Panc1 (cell line): ENCODE measurements at places on chromosomes 7 and 10. TPM values are rescaled to one million over a fixed set of nuclear protein-coding genes. Genes with fewer than 3 reads are reported as not detected.

The ANKRD1 gene
- 0.26 TPM for total RNA-seq

The HMX3 gene
- 15.2 TPM for total RNA-seq

The DGKI gene
- total RNA-seq: not detected

The LRRC4 gene
- not detected for total RNA-seq

GRCh38 chr7:152699079-152699478 lies 23.1 kb upstream of the XRCC2 start:
- no peaks in the 10 kb centered on the region for H3K36me3 ChIP-seq
- H3K4me1 ChIP-seq: no peaks in the 10 kb centered on the region
- H3K27ac ChIP-seq: no peak overlapping the region
- DNase-seq: no peak

The C10orf95 gene
- 0.21 TPM for total RNA-seq

GRCh38 chr10:22320591-22321155 lies at the start of gene BMI1:
TSS of gene BMI1 (plus strand) at chr10:22321099. CDS start at chr10:22326450, 5,351 bp downstream.
- peaks cover 31% of the 10 kb centered on the region for H3K4me1 ChIP-seq
- H3K27ac ChIP-seq: peak within 1 kb of the TSS; percentile 91
- no peaks in the 10 kb centered on the region; the same call in 1 of the 2 replicates for H3K36me3 ChIP-seq
- no peak for DNase-seq

DNA sequence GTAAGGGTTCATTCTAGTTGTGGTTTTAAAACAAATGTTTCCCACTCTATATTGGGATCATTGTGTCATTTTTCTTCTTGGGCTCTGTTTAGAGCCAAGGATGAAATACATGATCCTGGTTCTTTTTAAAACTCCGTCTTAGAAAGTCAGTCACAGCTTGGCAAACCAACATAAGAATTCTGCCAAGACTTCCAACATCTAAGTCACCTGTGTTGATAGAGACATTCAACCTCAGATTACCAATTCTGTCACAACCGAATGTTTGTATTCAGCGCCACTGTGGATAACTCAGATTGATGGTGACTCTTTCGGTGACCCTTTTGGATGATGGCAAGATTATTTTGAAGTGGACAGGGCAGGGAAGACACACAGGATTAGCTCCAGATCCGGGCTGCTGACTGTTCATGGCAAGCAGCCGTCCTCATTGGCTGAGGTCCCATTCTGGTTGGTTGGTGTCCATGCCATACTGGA lies 255.4 kb downstream of the ARHGAP21 start:
- peaks cover 14% of the 10 kb centered on the region for H3K4me1 ChIP-seq
- H3K27me3 ChIP-seq: no peaks in the 10 kb centered on the region
- 0 out of 2 replicates have a peak overlapping the region, but pooled peaks have one; percentile 17 for H3K27ac ChIP-seq

- no peaks in the 10 kb centered on the region for H3K4me1 ChIP-seq
- H3K27me3 ChIP-seq: no peaks in the 10 kb centered on the region
- no peak overlapping the region for H3K4me3 ChIP-seq
- H3K36me3 ChIP-seq: no peaks in the 10 kb centered on the region; the same call in 1 of the 2 replicates
Measured at GRCh38 chr7:23380961-23381360, 81.8 kb downstream of the MALSU1 start.

The ANLN gene
- 238 TPM for total RNA-seq

- H3K4me3 ChIP-seq: no peak overlapping the region
- no peaks in the 10 kb centered on the region for H3K36me3 ChIP-seq
- no peak for DNase-seq
- no peaks in the 10 kb centered on the region; the same call in 1 of the 2 replicates for H3K27me3 ChIP-seq
Measured at GRCh38 chr7:37285706-37286453, 162.8 kb downstream of the ELMO1 start.

The PLXDC2 gene
- 0.21 TPM for total RNA-seq

The TDRD1 gene
- total RNA-seq: not detected

- DNase-seq: no peak
- no peaks in the 10 kb centered on the region for H3K4me1 ChIP-seq
- no peak overlapping the region for H3K27ac ChIP-seq
- H3K36me3 ChIP-seq: no peaks in the 10 kb centered on the region
- no peaks in the 10 kb centered on the region for H3K27me3 ChIP-seq
Measured at GRCh38 chr10:1600861-1601260, 136.5 kb downstream of the ADARB2 start.

DNA sequence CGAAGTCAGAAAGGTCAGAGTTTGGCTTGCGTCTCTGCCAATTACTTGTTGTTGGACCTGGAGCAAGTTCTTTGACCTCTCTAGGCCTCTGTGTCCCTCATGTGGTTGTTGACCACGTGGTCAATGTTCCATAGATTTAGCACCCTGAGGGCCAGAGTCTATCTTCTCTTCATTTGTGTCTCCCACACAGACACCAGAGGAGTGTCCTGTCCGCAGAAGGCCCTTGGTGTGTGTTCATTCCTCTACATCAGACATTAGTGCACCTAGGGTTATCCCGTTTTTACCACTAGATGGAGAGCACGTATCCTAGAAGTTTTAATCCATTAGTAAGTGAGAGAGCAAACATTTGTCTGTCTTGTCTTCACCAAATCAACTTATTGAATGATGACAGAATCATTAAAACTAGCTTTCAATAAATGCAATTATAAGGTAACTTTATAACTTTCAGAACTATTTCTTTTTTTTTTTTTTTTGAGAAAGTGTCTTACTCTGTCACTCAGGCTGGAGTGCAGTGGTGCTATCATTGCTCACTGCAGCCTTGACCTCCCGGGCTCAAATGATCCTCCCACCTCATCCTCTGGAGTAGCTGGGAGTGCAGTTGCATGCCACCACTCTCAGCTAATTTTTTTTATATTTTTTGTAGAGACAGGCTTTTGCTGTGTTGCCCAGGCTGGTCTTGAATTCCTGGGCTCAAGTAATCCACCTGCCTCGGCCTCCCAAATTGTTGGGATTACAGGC lies 122.5 kb upstream of the ANKRD1 start:
- no peaks in the 10 kb centered on the region for H3K4me1 ChIP-seq
- no peak overlapping the region for H3K4me3 ChIP-seq
- H3K36me3 ChIP-seq: no peaks in the 10 kb centered on the region
- no peak for DNase-seq
- no peak overlapping the region for H3K27ac ChIP-seq

The STEAP1 gene
- 5.5 TPM for total RNA-seq

GRCh38 chr10:112394475-112394875 lies 20.6 kb downstream of the ACSL5 start:
- peaks cover 29% of the 10 kb centered on the region for H3K27me3 ChIP-seq
- no peak for DNase-seq
- no peaks in the 10 kb centered on the region for H3K4me1 ChIP-seq
- no peak overlapping the region for H3K27ac ChIP-seq

The GPR37 gene
- total RNA-seq: 1.3 TPM

The HOXA4 gene
- 0.39 TPM for total RNA-seq

GRCh38 chr7:25861601-25862260 lies 290.3 kb upstream of the NFE2L3 start:
- peaks cover 19% of the 10 kb centered on the region for H3K27me3 ChIP-seq
- H3K27ac ChIP-seq: peak overlapping the region; percentile 3; the same call in 1 of the 2 replicates
- H3K36me3 ChIP-seq: no peaks in the 10 kb centered on the region
- peak overlapping the region; percentile 43 for H3K4me3 ChIP-seq
- H3K4me1 ChIP-seq: peaks cover 17% of the 10 kb centered on the region; the same call in 1 of the 2 replicates

The CFAP69 gene
- 0.51 TPM for total RNA-seq

- no peak overlapping the region for H3K27ac ChIP-seq
- H3K4me3 ChIP-seq: no peak overlapping the region
- no peak for DNase-seq
Measured at GRCh38 chr7:2904202-2904601, 60.1 kb upstream of the GNA12 start.

The SPAM1 gene
- total RNA-seq: not detected

DNA sequence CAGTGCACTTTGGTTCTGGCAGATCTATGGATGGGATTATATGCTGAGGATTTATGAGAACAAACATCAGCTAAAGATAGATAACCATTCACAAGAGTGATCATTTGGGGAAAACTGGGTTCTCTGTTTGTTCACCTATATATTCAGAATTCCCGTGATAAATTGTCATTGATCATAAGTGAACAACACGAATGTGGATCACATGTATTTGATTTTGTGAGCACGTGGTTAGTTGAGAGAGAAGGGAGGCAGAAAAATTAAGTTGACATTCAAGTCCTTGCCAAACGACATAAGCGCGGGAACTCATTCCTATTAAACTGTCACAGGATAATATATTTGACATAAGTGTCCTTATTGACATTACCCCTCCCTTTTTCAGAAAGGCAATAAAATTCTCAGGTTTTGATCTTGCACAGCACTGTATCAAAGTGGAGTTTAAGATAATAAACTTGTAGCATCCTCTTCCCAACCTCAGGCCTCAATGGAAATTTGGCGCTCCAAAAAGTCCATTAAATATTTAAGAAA lies 64.9 kb upstream of the MYO3A start:
- H3K27ac ChIP-seq: no peak overlapping the region
- H3K4me3 ChIP-seq: no peak overlapping the region
- no peak for DNase-seq
- no peaks in the 10 kb centered on the region for H3K36me3 ChIP-seq

The PHKG1 gene
- 0.67 TPM for total RNA-seq

DNA sequence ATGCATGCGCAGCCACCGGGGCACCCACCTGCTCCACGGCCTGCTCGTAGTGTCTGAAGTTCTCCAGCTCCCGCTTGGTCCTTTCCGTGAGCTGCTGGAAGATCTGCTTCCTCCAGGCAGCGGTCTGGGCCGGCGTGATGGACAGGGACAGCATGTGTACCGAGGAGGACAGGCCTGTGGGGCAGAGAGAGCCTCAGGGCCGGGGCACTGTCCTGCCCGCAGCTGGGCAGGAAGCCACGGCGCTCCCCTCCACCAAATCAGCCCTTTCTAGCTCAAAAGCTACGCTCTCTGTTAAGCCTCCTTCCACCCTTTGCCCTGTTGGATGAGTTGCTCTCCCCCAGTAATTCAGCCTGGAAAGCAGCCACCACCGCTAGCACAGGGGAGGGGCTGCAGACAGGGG lies 19.2 kb downstream of the TECPR1 start:
- no peak for DNase-seq
- no peaks in the 10 kb centered on the region for H3K36me3 ChIP-seq
- H3K4me3 ChIP-seq: no peak overlapping the region
- no peak overlapping the region for H3K27ac ChIP-seq

DNA sequence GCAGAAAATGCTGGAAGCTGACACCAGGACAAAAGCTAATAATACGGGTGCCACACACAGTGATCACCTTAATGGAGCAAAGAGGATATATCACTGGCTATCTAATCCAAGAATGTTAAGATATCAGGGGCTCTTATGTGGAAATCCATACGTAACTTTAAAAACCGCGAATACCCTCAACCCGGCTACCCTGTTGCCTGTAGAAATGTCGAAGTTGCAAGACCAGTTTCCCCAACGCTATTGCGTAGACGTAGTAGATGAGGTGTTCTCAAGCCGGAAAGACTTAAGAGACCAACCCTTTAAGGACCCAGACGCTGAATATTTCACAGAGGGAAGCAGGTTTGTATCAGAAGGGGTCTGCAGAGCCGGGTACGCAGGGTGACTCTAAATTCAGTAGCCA lies 7.9 kb upstream of the CYREN start:
- H3K4me1 ChIP-seq: no peaks in the 10 kb centered on the region
- H3K27ac ChIP-seq: no peak overlapping the region
- H3K27me3 ChIP-seq: no peaks in the 10 kb centered on the region

GRCh38 chr10:61068471-61068870 lies 124.5 kb upstream of the RHOBTB1 start:
- no peak for DNase-seq
- no peak overlapping the region for H3K4me3 ChIP-seq
- H3K27me3 ChIP-seq: peaks cover 9% of the 10 kb centered on the region
- no peaks in the 10 kb centered on the region for H3K36me3 ChIP-seq
- H3K27ac ChIP-seq: no peak overlapping the region
- H3K4me1 ChIP-seq: no peaks in the 10 kb centered on the region

The DEPP1 gene
- total RNA-seq: 16.6 TPM

The NEBL gene
- 32.3 TPM for total RNA-seq

DNA sequence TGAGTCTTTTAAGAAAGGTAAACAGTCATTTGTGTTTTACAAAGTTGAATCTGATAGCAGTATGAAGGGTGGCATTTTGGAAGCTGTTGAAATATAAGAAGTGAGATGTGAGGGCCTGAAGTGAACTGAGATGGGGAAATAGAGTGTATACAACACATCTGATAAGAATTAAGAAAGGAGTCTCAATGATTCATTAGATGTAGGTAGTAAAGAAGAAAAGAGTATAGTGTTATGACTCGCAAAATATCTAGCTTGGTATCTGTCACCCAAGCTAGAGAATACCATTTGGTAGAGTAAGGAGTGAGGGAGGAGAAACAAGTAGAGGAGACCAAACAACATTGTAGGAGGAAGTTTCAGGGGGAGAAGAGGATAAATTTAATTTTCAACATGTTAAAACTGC lies 5.3 kb downstream of the PTPN12 start:
- no peak for DNase-seq
- no peak overlapping the region for H3K4me3 ChIP-seq
- H3K4me1 ChIP-seq: peaks cover 31% of the 10 kb centered on the region

DNA sequence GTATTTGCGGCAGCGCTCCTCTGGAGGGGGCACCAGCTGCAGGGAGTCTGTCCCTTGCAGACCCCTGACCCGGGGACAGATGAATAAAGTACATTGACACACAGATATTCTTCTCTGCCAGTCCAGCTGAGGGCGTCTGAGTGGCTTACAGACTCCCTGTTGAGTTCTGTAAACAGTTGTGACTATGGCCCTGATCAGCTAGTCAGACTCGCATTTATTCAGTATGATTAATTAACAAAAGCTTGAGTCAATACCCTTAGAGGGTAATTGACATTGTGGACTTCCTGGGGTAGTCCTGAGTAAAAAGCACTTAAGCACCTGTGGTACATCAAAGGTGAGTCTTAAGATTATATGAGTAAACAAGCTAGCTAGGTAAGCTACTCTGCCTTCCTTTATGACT lies 21.0 kb downstream of the ANKRD30A start:
- no peaks in the 10 kb centered on the region for H3K36me3 ChIP-seq
- H3K4me1 ChIP-seq: no peaks in the 10 kb centered on the region
- H3K27ac ChIP-seq: no peak overlapping the region
- no peaks in the 10 kb centered on the region for H3K27me3 ChIP-seq

GRCh38 chr10:28095791-28096378 lies 97.0 kb upstream of the ODAD2 start:
- no peaks in the 10 kb centered on the region; the same call in 1 of the 2 replicates for H3K4me1 ChIP-seq
- H3K4me3 ChIP-seq: no peak overlapping the region
- H3K36me3 ChIP-seq: no peaks in the 10 kb centered on the region

DNA sequence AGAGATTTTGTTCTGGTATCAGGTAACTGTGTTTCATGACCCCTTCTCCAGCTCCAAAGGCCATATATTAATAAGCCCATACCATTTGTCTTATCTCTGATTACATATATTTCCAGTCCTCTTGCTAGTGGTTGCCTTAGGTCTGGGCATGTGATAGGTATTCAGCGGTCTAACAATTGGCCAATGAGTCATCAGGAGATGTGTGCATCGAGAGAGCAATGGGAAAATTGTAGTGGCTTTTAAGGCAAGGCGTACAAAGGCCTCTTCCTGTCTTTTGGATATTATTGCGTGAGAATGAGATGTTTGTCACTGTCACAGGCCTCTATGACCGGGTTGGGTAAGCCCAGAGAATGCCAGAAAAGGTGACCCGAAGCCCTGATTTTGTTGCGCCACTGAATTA lies 38.6 kb upstream of the SFRP5 start:
- no peak overlapping the region for H3K4me3 ChIP-seq
- DNase-seq: no peak
- no peaks in the 10 kb centered on the region for H3K27me3 ChIP-seq
- H3K4me1 ChIP-seq: no peaks in the 10 kb centered on the region

GRCh38 chr10:25047591-25048301 lies 31.3 kb downstream of the THNSL1 start:
- DNase-seq: no peak
- no peak overlapping the region for H3K27ac ChIP-seq
- no peaks in the 10 kb centered on the region for H3K4me1 ChIP-seq
- H3K36me3 ChIP-seq: no peaks in the 10 kb centered on the region

GRCh38 chr10:132989476-132990415 lies 47.4 kb upstream of the CFAP46 start:
- no peak overlapping the region for H3K4me3 ChIP-seq
- H3K36me3 ChIP-seq: no peaks in the 10 kb centered on the region
- no peak for DNase-seq
- no peaks in the 10 kb centered on the region; the same call in 1 of the 2 replicates for H3K4me1 ChIP-seq
- no peak overlapping the region for H3K27ac ChIP-seq
- no peaks in the 10 kb centered on the region for H3K27me3 ChIP-seq
